ENCODE measurements at places on chromosomes 4 and X. TPM values are rescaled to one million over a fixed set of nuclear protein-coding genes. Genes with fewer than 3 reads are reported as not detected.

- peak; percentile 14 for DNase-seq
Measured at GRCh38 chr4:36177946-36178345, 66.4 kb downstream of the ARAP2 start.

DNA sequence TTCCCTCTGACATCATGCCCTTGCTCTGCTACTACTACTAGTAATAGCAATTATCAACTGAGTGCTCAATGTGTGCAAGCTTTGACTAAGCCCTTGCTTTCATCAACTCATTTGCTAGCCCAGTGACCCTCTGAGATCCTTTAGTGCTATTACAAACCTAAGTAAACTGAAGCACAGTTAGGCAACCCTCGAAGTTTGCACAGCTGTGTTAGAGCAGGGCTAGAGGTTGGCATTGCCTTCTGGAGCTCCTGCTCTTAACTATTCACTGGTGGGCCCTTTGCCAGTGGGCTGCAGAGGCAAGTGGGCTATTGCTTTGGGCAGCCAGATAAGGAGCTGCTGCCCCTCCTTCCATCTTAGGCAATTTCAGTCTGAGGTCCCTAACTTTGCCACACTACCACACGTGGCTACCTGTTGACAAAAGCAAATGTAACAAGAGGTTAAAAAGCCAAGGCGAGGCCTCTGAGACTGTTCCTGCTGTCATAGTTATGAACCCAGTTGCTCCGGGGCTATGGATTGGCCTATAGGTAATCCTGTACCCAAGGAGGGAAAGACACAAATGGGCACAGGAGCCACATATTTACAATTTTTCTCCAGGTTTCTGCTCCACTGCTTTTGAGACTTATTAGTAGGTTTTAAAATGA lies 41.5 kb upstream of the ANKRD50 start:
- peak; percentile 53 for DNase-seq

FAM13A gene
- total RNA-seq = 6.0 TPM

ERCC6L gene
- total RNA-seq = under 0.01 TPM

DNA sequence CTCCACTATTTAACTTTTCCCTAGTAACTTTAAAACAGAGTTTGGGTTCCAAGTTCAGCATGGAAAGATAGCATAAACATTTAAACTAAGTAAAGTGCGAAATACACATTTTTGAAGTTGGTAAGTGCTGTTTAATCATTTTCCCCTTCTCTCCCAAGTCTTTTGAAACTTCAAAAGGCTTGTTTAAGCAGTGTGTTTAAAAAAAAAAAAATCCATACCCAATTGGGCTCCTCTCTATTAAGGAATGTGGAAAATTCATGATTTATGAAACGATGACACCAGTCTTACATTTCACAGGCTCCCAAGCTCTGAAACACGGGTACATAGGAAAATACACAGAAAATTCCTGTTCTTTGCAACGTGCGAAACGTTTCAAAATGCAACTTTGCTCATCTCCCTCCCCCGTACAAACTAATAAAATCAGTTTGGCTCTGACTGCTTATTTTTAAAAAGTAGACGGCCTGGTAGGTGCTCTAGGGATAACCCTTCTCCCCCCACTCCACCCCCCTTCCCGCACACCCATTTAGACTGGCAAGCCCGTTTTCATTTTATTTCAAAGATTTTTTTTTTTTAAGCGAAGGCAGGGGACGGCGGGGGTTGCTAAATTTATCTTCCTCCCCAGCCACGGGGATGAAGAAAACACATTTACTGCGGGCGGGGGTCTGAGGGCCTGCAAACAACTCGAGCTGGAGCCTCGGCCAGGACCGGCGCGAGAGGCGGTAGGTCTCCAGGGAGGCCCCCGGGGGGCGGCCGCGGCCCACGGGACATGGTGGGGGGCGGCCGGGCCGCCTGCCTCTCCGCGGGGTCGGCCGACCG lies 786 bp upstream of the ZFX start:
- DNase-seq = no peak

GRCh38 chr4:99815597-99816011 lies 1.0 kb upstream of the DAPP1 start:
- DNase-seq = peak; percentile 100

GPC3 gene
- total RNA-seq = 0.26 TPM
